ENCODE measurements at places on chromosomes 12 and 14.

GRCh38 chr12:89082370-89082753 lies 269.9 kb downstream of the DUSP6 start:
- DNase-seq: no peak

DNA sequence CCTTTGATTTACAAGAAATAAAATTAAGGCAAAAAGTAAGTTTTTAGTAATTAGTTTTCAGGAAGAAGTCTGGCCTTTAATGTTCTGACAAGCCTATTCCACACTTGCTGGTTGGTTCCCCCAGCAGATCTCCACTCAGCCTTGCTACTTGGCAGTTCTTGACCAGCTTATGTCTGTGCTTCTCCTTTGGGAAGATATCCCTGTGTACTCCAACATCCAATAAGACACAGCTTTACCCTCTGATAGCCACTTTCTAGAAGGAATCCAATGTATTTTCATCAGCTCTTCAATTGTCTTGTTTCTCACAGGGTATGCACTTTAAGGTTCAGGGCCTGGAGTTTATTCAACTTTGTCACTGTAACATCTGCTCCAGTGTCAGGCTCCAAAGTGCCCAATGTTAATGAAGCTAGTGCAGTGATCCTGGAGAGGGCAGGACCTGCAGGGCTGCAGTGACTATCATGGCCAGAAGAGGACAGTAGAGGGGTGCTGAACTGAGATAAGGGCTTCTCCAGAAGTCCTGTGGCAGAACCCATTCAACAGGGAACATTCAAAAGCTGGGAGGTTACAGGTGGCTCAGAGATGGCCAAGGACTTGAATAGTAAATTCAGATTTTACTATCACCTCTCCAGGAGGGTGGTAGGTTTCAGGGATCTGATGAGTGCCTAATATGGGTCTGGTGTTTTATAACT lies 22.9 kb downstream of the JKAMP start:
- DNase-seq: peak; percentile 59

DNA sequence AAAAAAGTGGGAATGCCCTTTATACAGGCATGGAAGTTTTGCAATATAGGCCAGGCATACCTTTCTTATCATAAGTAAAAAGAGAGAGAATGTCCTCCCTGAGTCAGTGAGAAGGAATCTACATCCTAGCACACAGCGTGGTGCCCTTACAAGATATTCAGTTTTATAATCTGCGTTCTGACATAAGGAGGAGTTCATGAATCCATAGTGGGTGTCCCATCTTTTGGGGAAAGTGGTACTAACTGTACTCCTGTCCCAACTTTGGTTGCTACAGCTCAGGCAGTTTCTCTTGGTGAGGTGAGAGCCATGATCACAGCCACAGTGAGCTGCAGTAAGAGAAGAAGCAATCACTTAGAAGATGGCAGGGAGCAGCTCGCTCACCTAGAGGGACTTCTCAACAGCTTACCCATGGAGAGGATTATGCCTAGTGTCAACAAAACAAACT lies 332.9 kb downstream of the BCAT1 start:
- DNase-seq: no peak

DNA sequence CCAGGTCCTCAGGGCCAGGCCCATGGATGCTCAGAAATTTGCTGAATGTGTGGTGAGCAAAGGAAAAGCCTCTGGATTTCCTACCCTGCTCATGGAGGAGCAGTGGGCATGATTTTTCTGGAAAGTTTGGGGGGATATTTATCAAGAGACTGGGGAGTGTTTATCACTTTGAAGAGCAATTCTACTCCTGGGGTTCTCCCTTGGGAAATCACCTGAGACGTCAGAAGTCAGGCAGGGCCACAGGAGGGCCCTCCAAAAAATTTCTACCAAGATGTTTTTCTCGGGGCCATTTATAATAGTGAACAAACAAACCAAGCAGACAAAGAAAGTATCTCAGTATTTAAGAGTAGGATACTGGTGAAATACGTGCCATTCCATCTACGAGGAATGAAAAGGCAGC lies 20.1 kb upstream of the EIF2B2 start:
- DNase-seq: no peak

GRCh38 chr12:67887065-67887464 lies 102.2 kb upstream of the IFNG-AS1 start:
- DNase-seq: no peak

All from RKO (cell line).